ENCODE measurements at places on chromosomes 11 and 22.

DNA sequence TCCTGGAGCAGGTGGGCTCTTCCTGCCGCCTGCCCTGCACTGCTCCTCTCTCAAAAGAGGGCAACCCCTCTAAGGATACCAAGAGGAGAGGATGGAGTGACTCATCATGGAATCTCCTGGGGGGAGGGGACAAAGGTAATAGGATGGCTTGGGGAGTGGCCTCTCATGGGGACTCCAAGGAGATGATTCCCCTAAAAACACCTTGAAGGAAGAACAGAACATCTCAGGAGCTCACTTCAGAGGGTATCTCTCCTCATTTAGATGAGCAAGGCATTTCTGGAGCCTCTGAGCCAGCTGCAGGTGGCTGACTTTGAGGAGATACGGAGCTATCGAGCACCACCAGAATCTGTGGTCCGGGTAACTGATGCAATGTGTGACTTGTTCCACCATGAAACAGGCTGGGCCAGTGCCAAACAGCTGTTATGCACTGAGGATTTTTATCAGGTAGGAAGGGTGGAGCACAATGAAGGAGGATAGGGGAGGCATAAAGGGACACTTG, 40.2 kb downstream of the RRP8 start:
- DNase-seq: no peak

- DNase-seq: no peak
Observed at GRCh38 chr22:35367331-35367886, 13.5 kb upstream of the HMOX1 start.

- no peak for DNase-seq
Observed at GRCh38 chr22:38649841-38650522, 6.2 kb downstream of the FAM227A start.

DNA sequence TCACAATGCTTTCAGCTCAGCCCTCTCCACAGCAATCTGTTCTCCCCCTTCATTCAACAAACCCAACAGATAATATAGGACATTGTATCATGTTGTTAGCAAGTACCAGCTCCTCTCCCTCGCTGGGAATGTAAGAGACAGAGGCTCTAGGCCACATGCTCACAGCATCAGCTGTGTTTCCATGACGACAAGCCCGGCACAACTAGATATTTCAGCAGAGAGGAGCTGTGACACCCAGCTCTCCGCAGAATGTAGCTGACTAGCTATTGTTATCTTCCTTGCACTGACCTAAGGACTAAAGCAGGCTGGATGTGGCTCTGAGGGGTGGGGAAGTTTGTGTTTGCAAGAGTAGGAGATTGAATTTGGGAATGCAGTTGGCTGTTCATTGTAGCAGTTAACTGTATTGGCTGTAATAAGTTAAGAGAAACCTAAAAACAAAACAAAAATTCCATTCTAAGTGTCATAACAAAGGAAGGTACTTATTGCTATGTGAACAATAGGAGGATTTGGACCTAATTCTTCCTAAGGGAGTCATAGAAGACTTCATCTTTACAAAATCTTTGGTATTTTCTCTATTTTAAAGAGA, 28.0 kb upstream of the RRAS2 start:
- DNase-seq: peak; percentile 90

DNA sequence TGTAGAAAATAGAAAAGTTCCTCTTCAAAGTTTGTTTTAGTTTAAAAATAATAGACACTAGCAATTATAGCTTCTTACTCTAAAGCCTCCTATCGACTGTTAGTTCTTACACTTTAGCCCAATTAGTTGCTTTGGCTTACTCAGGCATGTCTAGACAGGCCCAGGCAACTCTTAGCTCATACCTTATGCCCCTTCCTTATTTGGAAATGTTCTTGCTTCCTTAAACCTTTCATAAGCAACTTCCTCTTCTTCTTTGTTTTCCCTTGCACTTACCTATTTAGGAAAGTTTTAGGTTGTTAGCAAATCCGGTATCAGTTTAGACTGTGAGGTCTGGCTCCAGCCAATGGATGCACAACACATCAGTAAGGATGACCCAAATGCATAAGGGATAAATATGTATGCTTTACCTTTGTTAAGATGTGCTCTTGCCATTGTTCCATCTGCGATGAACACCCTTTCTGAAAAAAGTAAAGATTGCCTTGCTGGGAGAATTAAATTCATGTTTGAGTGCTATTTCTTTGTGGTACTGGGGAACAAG, 1277.5 kb upstream of the CNTN5 start:
- DNase-seq: no peak

GRCh38 chr11:23765682-23766252, 731.1 kb upstream of the LUZP2 start:
- DNase-seq: no peak

- DNase-seq: peak; percentile 45
Observed at GRCh38 chr22:39625569-39626537, 55.3 kb downstream of the CACNA1I start.

DNA sequence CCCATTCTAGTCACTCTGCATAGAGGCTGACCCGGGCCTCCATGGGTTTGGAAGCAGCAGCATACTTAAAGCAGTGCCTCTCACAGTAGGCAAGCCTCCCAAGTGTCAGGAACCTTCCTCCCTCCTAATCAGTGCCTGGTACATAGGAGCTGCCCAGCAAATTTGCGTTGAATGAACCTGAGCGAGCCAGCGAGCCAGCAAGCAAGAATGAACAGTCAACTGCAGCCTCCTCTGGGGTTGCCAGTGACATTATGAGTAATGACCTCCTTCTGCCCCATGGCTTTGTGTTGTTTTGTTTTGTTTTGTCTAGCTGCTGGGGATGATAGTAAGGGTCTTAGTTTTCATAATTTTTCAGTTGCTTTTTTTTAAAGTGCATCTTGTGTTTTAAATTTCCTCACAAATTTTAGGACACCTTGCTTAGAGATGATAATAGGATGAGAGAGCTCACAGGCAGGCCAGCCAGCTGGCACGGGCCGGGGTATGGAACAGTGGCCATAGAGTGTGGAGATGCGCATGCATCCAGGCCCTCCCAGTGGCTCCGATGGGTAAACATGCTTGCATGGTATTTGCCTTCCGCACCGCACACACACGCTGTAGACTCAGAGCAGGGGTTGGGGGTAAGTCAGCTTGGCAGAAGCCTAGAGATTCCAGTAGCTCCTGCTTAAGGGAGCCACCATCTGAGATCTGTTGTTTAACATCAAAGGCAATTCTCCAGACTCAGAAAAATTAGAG, 36.1 kb downstream of the TTC12 start:
- no peak for DNase-seq

- no peak for DNase-seq
Observed at GRCh38 chr11:17098658-17099057, 21.2 kb upstream of the RPS13 start.

DNA sequence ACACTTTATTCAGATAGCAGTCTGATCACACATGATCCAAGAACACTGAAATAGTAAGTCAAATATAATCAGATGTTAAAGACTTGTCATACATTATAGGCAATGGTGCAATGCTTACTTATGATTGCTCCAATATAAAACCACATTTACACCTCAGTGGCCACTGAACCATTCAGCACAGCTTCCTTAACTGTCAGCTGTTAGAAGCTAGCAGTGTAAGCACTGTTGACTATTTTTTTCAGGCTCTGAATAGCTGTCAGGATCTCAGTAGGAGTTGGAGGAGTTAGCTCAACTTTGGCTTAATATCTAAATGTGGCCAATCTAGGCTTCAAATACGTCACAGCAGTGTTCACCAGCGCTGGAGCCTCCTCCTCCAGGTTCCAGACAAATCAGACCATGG, 36.6 kb downstream of the METTL15 start:
- DNase-seq: no peak

- DNase-seq: peak; percentile 55
Observed at GRCh38 chr11:10605941-10606381, 37.5 kb upstream of the LYVE1 start.

DNA sequence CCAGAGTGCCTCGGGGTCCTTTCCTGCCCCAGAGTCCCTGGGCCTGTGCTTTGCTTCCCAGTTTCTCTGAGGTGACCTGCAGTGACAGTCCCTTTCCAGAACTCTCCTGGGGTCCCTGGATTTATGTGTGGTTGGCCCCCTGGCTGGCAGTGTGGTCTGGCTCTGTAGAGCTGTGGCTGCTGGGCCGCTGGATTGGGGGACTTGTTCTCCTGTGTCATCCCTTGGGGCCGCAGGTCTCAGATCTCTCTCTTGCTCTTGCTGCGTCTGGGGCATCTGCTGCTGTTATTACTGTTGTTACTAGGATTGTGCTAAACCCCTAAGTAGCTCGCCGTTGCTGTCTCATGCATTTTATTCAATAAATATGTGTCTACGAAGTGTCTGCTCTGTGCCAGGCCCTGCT, 31.9 kb downstream of the FAM83F start:
- DNase-seq: no peak

DNA sequence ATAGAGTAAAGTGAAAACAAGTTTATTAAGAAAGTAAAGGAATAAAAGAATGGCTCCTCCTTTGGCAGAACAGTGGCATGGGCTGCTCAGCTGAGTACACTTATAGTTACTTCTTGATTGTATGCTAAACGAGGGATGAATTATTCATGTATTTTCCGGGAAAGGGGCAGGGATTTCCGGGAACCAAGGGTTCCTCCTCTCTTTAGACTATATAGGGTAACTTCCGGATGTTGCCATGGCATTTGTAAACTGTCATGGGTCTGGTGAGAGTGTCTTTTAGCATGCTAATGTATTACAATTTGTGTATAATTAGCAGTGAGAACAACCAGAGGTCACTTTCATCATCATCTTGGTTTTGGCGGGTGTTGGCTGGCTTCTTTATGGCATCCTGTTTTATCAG, 23.5 kb upstream of the SPTY2D1 start:
- no peak for DNase-seq

DNA sequence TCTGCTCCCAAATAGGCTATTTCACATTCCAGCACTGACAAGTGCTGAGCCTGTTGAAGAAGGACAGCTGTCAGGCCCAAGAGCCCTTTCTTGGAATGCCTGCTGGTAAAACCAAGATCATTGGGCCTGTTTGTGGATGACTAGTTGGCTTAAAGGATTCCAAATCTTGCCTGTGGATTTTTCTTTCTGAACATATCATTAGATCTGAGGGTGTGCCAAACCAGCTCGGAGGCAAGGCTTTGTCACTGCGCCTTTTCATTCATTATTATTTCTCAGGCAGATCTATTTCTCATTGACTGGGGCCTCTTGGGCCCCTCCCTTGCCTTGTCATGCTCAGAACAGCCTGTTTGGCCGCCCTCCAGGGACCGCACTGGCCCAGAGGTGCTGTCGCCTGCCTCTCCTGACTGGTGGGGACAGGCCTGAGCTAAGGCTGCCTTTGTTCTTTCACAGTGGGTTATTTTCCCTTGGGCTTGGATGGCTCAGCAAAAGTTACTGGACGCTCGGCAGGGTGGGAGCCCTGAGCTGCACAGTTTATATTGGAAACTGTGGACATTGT, 222.7 kb upstream of the SESN3 start:
- DNase-seq: no peak

- no peak for DNase-seq
Observed at GRCh38 chr11:111045874-111046273, 199.7 kb upstream of the POU2AF2 start.

DNA sequence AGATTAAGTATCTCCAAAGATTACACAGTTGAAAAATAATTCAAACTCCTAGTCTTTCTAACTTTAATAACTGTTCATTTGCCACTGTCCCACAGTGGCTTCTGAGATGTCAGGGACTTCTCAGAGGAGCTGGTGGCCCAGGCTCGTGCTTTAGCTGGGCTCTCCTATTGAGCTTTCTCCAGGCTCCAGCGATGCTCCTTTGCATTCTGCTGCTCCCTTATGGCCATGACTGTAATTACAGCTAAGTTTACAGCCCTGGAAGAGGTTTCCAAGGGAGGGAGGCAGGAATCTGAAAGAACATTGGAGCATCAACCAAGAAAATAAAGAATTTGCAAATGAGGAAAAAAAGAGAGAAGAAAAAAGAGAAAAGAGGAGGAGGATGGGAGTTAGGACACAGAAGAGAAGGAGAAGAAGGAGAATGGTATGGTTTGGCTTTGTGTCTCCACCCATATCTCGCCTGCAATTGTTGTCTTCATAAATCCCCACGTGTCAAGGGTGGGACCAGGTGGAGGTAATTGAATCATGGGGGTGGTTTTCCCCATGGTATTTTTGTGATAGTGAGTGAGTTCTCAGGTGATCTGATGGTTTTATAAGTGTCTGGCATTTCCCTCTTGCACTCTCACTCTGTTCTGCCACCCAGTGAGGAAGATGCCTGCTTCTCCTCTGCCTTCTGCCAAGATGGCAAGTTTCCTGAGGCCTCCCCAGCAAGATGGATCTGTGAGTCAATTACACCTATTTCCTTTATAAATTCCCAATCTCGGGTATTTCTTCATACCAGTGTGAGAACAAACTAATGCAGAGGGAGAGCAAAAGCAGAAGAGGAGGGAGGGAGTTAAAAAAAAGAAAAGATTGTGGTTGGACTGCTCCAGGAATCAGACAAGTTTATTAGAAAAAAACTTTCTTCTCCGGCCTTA, 857.0 kb downstream of the KCNA4 start:
- DNase-seq: peak; percentile 84

DNA sequence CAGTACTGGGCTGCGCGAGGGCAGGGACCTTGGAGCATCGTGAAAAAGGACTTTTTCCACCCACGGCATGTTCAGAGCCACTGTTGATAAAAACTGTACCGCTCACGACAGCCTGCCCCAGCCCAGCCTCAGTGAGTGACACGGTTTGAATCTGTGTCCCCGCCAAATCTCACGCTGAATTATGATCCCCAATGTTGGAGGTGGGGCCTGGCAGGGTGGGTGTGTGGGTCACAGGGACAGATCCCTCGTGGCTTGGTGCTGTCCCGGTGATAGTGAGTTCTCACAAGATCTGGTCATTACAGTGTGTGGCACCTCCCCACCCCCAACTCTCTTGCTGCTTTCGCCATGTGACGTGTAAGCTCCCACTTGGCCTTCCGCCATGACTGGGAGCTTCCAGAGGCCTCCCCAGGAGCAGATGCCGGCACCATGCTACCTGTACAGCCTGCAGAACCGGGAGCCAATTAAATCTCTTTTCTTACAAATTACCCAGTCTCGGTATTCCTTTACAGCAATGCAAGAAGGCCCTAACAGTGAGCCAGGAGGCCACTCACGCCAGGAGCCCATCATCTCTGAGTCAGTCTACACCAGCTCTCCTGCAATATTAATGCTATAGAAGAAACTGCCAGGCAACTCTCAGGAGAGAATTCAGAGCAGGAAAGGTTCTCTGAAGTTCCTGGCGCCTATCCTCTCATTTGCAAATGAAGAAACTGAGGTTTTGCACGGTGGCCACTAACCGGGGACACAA, 1.3 kb downstream of the TOLLIP start:
- no peak for DNase-seq

- peak; percentile 94 for DNase-seq
Observed at GRCh38 chr11:69888483-69889181, 69.4 kb upstream of the FGF3 start.

DNA sequence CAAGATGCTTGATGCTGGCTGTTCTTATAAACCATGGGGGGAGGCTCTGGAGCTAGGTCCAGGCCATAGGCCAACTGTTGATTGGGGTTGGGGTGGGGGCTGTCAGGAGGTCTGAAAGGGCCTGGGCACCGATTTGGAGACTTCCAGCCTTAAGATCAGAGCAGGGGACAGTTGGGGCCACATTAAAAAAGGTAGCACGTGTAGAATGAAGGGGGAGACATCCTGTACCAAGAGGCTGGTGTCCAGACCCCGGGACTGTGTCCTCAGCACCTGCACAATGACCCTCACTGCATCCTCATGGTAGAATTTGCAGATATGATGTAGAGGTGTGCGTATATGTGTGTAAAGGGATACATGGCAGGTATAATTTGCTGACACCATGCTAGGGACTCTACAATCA, 12.4 kb upstream of the TBX1 start:
- DNase-seq: no peak

GRCh38 chr11:10410844-10411200, 44.2 kb upstream of the AMPD3 start:
- no peak for DNase-seq
